ENCODE measurements at places on chromosomes 4 and X.
A peak's percentile ranks its signal among the peaks of the same experiment; 100 is the strongest.

GRCh38 chr4:119050527-119051090 lies 85.0 kb upstream of the MYOZ2 start:
- no peak for DNase-seq

DNA sequence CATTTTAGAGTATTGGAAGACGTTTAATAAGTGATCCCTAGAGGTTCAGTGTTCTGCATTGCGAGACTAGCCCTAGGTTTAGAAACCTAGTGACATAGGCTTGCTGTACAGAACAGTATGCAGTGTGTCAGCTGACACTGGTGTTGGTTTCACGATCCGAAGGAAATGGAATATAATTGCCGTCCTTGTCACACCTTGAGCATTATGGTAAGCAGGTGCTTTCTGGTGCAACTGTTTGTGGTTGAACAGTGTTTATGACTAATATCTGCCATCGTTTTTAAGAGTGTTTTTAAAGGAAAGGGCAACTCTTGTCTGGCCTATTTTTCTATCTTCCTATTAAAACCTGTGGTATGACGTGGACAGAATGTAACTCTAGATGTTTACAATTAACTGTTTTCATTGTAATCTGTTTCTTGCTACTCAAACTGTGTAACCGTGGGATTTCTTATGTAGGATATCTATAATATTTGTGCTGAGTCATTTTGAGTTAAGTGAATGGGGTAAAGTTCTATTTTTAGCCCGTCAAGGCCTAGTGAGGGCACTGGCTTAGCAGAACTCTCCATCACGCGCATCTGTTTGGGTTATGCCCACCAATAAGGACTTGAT lies 53.8 kb upstream of the TBC1D14 start:
- peak; percentile 51 for DNase-seq

- DNase-seq, result no peak
These were observed 162.0 kb downstream of the SNCA start for GRCh38 chr4:89674876-89675459.

DNA sequence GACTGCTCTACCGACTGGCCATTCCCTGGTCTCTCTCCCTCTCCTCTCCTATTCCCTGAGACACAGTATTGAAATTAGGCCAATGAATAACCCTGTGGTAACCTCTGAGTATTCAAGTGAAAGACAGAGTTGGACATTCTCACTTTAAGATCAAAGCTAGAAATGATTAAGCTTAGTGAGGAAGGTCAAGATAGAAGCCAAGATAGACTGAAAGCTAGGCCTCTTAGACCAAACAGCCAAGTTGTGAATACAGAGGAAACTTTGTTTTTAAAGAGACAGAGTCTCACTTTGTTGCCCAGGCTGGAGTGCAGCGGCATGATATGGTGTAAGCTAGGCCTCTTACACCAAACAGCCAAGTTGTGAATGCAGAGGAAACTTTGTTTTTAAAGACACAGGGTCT lies 64.6 kb downstream of the KDM6A start:
- no peak for DNase-seq

DNA sequence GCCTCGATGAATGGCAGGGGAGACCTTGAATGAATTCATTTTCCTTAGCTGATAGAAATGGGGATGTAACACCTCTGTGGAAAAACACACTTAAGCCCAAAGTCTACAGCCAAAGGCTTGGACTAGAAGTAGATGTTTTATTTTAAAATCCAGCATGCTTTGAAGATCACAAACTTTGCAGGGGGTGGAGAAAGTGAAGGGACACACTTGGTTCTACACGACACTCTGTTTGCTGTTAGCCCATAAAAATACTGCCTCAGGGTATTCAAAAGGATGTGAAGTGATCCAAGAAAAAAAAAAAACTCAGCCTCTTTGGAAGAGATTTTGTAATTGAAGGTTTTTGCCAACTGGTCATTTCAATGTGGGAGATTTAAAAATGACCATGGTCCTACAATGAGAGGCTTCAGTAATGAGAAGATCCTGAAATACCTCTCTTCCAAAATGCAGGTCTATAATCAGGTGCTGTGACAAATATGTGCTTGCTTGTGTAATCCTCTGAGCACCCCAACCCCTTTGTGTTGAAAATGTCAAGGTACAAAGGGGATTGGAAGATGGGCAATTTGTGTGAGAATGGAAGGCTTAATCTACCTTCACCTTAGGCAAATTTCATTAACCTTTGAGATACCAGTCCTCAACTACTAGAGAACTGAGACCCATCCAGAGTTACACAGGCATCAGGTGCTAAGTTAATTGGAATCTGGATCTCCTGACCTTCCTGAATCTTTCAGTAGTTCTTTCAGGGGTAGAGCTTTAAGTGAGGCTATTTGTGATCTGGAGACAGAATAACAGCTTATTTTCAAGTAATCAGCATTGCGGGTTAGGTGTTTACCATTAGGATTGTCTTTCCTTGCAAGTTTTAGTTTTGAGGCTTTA lies 82.5 kb downstream of the HS6ST2 start:
- no peak for DNase-seq
